ENCODE measurements at places on chromosomes 11 and 22.

- no peak for DNase-seq
These were observed 31.3 kb upstream of the MMP13 start for GRCh38 chr11:102986815-102987214.

- no peak for DNase-seq
These were observed 24.8 kb downstream of the UVRAG start for GRCh38 chr11:75839851-75840250.

- no peak for DNase-seq
These were observed 81.8 kb downstream of the DGCR2 start for GRCh38 chr22:19040391-19040861.

DNA sequence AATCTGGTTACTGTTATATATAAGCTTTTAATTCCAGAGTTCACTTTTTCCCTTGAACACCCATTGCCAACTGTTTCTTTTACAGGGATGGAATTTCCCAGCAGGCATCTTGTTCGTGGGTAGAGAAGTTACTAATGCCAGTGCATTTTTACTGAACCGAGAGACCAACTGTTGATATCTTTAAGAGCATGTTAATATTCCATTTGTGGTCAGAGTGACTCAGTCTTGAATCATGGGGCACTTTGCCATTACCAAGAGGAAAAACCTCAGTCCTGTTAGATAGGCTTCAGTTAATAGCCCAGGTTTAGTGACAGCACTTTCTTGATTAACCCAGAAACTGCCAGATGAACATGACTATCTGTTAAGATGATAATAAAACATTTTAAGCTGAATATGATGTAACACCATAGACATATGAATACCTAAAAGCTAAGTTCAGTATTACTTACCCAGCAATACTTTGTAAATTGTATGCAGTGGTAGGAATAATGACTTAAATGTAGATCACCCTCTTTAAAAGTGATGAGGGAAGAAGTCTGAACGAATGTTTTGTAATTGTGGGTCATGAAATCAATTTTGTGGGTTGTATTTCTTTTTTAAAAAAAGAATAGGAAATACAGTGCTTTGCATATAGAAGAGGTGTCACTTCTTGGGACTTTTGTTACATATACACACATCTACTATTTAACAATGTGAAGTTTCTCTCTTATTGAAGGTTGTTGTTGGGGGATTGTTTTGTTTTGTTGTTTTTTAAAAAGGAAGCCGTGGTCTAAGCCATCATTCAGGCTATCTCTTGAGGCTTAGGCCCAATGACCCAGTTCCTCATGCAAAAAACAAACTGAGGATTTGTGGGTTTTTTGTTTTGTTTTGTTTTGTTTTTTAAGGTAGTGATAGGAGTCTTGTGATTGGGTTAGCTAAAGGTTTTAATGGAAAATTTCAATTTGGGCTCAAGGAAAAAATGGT, 79.2 kb upstream of the GRIK4 start:
- DNase-seq = no peak

DNA sequence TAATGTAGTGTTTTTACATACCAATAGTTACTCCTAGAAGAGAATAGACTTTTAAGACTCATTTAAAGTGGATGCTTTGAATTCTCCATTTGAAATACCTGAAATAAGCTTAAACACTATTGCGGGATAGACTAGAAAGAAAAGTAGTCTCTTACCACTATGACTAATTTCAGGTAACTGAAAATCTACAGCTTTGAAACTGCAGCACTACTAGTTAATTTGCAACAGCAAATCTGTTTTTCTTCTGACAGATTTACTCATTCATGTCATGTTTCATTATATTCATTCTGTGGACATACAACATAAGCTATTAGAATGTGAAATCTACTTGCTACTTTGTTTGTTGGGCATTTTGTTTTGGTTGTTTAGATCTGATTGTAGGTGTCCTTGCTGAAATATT, 153.6 kb downstream of the MAML2 start:
- DNase-seq = no peak

DNA sequence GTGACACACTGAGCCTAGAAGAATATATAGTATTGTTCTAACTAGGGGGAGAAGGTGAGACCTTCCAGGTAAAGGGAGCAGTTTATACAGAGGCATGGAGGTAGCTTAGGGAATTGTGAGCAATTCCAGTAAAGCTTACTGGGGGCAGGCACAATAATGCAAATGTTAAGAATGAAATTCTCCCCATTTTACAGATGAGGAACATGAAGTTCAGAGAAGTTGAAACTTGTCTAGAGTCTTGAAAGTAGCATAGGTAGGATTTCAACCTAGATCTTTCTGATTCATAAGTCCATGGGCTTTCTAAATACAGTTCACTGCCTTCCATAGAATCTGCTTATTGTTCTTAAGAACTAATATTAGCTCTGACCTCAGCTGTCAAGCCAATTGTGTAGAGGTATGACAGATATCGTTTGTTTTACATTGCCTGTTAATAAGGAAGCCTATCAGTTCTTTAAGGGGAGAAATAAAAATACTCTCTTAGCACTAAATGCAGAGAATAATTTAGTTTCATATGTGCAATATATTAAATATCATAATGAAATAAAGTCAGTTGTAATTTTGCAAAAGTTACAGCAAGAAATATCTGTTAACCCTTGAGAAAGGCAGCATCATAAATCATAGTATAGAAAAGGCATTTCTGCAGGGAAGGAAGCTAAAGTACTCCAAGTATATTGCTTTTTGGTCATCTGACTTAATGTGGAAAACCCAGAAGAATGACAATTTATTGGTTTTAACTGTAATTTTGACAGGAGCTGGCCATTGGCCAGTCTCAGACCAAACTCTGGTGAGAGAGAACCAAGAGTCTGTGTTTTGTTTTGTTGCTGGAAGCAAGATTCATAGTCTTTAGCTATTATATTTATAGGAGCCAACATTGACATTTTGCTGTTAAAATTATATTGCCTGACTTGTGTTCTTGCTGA, 181.8 kb downstream of the UVRAG start:
- no peak for DNase-seq

GRCh38 chr11:115047631-115048030, 369.3 kb downstream of the NXPE2 start:
- no peak for DNase-seq

- DNase-seq = no peak
These were observed 306.7 kb downstream of the SOX6 start for GRCh38 chr11:16049611-16050010.

DNA sequence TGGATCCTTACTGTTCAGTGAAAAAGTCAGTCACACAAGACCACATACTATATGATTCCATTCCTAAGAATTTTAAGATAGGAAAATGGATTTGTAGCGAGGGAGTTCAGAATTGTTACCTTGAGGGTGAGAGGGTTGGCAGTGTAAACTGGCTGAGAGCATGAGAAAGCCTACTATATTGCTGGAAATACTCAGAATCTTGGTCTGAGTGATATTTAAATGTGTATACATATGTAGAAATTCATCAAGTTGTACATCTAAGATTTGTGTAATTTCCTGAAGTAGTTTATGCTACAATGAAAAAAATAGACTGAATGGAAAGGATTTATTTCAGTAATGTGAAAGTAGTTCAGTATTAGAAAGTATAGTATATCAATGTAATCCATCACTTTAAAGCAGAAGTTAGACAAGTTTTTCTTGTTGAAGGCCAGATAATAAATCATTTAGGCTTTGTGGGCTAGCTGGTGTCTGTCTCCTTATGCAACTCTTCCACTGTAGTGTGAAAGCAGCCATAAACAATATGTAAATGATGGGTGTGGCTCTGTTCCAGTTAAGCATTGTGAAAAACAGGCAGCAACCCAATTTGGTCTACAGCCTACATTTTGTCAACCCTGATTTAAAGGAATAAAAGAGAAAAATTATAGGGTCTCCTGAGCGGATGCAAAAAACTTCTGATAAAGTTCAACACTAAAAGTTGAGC, 127.2 kb upstream of the THY1 start:
- DNase-seq = no peak

DNA sequence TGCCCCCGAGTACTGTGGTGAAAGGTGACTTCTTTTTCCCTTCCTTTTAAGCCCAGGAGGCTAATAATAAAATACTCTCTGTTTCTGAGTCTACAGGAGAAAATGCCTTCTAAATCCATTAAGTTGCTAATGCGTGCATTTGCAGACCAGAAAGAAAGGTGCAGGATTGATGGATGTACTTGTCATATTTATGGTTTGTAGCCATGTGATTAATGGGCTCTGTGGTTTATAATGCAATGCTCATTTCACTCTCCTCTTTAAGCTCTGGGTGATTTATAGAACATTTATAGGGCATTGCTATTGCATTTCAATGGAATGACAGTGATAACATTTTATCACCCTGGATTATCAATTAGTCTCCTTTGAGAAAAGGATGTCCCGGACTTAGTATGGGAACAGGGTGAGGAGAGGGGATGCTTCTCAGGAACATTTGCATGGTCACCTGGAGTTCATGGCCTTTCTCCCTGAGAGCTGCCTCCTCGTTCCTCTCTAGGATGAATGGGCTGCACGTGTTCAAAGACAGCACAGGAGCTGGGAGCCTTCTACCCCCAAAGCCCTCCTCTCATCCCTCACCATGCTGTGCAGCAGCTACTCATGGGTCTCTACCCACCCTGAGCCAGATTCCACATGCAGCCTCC, 82.8 kb upstream of the HMGXB4 start:
- DNase-seq = no peak

DNA sequence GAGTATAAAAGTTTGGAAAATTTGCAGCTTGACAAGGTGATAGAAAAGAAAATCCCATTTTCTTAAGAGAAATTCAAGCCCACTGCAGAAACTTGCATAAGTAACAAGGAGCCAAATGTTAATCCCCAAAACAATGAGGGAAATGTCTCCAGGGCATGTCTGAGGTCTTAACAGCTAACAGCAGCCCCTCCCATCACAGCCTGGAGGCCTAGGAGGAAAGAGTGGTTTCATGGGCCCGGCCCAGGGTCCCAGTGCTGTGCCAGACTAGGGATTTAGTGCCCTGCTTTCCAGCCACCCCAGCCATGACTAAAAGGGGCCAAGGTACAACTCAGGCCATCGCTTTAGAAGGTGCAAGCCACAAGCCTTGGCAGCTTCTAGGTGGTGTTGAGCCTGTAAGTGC, 123.7 kb upstream of the TRPC6 start:
- DNase-seq = no peak

- peak; percentile 9 for DNase-seq
These were observed 22.8 kb upstream of the PPFIA1 start for GRCh38 chr11:70247710-70248072.

DNA sequence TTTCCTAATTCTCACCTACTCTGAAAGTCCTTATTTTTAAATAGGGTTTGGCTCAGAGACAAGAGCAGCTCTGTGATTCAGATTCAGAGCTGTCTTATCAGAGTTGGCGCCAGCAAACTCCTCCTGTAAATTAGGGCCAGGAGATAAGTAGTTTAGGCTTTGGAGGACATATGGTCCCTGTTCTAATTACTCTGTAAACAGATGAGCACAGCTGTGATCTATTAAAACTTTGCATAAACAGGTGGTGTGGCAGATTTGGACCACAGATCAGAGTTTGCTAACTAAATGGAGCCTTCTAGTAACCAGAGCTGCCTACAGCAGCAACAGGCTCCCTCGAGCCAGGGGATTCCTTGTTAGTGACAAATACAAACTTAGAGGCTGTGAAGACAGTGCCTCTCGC, 27.9 kb downstream of the YPEL1 start:
- DNase-seq = no peak

DNA sequence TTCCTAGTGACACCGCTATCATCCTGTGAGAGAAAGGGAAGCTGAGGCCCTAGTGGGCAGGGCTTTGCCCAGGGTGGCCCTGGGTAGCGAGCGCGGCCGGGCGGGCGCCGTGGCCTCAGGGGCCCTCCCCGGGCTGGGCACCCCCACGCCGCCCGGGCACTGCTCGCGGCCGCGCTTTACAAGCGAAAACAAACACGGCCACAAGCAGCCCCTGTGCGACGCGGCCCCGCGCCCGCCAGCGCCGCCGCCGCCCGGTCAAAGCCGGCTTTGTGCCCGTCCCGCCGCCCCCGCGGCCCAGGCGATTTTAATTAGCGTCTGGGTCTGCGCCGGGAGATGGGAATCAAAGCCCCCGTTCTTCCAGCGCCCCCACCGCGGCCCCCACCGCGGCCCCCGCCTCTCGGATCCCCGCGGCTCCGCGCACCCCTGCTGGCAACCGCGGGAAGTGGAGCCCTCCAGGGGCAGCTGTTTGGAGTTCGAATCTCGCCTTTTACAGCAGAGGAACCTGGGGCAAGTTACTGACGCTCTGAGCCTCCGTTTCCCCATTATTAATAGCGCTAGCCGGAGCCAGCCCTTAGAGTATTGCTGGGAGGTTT, 47.9 kb downstream of the CHRDL2 start:
- peak; percentile 88 for DNase-seq

DNA sequence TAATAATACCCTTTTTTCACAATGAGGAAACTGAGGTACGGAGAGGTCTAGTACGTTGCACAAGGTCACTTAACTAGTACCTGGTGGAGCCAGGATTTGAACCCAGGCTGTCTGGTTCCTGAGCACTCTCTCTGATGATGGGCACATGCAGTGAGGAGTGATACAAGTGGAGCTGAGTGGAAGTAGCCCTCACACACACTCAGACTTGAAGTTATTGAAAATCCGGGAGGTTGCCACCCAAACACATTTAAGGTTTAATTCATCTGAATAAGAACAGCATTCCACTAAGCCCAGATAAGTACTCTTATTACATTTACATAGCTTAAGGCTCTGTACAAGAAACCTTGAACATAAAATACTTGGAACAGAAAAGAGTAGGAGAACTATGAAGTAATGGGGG, 4.8 kb downstream of the GRAP2 start:
- DNase-seq = no peak
